ENCODE measurements at places on chromosomes 1 and 21. TPM values are rescaled to one million over a fixed set of nuclear protein-coding genes. Genes with fewer than 3 reads are reported as not detected.

Gene C1QA
- total RNA-seq: not detected

DNA sequence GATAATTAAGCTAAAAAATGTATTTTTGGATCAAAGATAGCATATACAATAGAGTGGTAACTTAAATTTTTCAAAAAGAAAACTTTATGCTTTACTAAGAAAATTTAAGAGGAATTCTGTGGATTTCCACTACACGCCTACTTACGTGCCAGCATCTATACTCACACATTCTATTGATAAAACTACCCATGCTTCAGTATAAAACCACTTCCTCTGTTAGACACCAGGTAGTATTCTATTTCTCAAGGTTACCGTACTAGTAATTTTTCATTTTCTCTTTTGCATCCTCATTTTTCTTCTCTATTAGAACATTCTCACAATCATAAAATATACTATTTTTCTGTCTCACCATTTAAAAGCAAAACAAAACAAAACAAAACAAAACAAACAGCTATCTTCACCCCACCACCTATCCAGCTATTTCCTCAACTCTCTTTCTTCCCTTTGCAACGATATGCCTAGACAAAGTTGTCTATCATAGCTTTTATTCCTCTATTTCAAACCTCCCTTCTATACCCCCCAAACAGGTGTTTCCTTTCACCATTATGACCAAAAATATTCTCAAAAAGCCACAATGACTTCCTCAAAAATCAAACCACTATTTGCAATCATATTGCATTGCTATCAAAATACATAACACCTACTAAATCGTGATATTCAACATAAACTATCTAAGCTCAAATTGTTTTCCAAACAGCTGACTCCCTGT is 1652.0 kb downstream of the MRPL39 start:
- H3K4me3 ChIP-seq: no peak overlapping the region
- no peak overlapping the region for H3K27ac ChIP-seq
- H3K4me1 ChIP-seq: no peaks in the 10 kb centered on the region
- no peak for DNase-seq

GRCh38 chr1:104765085-104765484 is 1015.4 kb downstream of the AMY1C start:
- no peaks in the 10 kb centered on the region for H3K27me3 ChIP-seq
- H3K4me3 ChIP-seq: no peak overlapping the region
- no peak for DNase-seq
- H3K4me1 ChIP-seq: no peaks in the 10 kb centered on the region
- H3K27ac ChIP-seq: no peak overlapping the region
- no peaks in the 10 kb centered on the region for H3K36me3 ChIP-seq

- H3K4me1 ChIP-seq: no peaks in the 10 kb centered on the region
- H3K27me3 ChIP-seq: no peaks in the 10 kb centered on the region
- no peak overlapping the region for H3K27ac ChIP-seq
- H3K36me3 ChIP-seq: no peaks in the 10 kb centered on the region
These were observed 437.6 kb downstream of the TTLL7 start for GRCh38 chr1:83561346-83561745.

- H3K36me3 ChIP-seq: no peaks in the 10 kb centered on the region
- H3K4me3 ChIP-seq: no peak overlapping the region
These were observed 77.7 kb upstream of the RGS4 start for GRCh38 chr1:162991444-162991843.

GRCh38 chr1:66288048-66288447 is 245.9 kb upstream of the SGIP1 start:
- no peaks in the 10 kb centered on the region for H3K4me1 ChIP-seq
- H3K27ac ChIP-seq: no peak overlapping the region
- no peak for DNase-seq
- no peaks in the 10 kb centered on the region for H3K27me3 ChIP-seq

Gene SEC22B
- 18.7 TPM for total RNA-seq

Gene BARHL2
- total RNA-seq: not detected

DNA sequence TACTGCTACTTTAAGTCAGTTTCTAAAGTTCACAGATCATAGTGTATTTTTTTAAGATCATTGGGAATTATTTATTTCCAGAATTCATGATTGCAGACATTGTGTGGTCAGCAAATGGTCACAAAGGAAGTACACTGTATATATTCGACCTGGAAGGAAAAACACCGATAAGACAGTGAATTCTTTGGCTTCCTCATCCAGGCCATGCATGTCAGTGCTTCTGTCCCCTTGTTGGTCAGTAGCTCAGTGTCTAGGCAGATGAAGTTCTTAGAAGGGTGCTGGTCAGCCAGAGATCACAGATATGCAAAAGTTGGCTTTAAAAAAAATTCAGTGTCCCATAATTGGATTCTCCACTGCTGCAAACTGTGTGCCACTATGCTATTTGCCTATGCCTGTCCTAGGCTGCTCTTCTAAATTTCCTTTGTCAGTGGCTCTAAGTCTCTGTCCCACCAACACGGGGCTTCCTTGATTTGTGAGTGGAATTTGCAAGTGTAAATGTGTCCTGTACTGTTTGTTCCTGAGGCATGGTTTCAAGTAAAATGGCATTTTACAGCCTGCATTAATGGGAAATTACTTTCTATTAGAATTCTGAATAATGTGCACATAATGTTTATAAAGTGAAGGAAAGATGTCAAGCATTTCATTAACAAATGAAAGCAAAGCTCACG is 12.0 kb upstream of the VAMP4 start:
- DNase-seq: no peak
- no peaks in the 10 kb centered on the region for H3K4me1 ChIP-seq
- H3K4me3 ChIP-seq: no peak overlapping the region
- H3K36me3 ChIP-seq: no peaks in the 10 kb centered on the region
- H3K27ac ChIP-seq: no peak overlapping the region

DNA sequence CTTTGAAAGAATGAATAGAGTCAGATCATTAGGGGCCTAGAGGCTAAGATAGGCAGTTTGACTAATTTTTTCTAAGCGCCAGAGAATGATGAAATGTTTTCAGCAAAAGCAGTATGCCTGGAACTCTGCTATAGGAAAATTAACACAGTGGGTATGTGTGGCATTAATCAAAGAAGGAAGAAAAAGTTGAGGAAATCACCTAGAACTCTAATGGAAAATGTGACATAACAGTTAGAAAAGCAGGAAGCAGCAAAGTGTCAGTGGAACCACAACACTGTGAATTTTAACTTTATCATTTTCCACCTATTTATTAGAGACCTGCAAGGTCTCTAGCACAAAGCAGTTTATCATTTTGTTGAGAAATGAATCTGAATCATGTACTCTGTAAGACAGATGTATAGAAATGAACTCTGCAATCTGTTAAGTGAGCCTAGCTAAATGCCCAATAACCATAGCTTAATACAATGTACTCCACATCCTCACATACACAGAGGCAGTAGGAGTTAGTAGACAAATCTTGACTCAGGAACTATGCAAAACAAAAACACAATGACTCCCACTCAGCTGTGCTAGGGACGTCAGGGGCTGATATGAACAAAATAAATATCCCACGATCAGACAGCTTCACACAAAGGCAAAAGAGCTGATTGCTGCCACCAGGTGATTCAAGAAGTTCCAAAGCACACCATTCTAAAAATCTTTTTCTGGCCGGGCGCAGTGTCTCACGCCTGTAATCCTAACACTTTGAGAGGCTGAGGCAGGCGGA is 500.7 kb upstream of the NFIA start:
- peaks cover 10% of the 10 kb centered on the region for H3K4me1 ChIP-seq
- DNase-seq: no peak
- H3K27me3 ChIP-seq: no peaks in the 10 kb centered on the region
- no peaks in the 10 kb centered on the region for H3K36me3 ChIP-seq
- peak overlapping the region; percentile 2 for H3K27ac ChIP-seq

Gene ZNHIT6
- 41.2 TPM for total RNA-seq

- H3K27ac ChIP-seq: no peak overlapping the region
- no peak for DNase-seq
- no peak overlapping the region for H3K4me3 ChIP-seq
- peaks cover 5% of the 10 kb centered on the region for H3K36me3 ChIP-seq
These were observed 78.6 kb downstream of the KCNN3 start for GRCh38 chr1:154791292-154792166.

Gene TSPEAR
- not detected for total RNA-seq

DNA sequence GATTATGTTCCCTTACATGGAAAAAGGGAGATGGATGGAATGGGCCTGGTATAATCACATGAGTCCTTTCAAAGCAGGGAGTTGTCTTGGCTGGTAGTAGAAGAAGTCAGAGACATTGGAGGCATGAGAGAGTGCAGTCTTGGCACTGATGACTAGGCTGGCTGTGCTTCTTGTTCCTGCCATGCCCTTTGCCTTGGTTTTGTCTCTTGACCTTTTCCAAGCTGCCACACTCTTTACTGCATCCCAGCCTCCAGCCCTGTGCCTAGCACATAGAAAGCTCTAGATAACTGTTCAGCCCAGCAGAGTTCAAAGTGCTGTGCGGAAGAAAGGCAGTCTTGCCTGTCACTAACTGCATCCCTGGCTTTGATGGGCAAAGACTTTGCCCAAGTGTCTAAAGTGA is 412.6 kb downstream of the PRDM2 start:
- no peak overlapping the region for H3K27ac ChIP-seq
- H3K36me3 ChIP-seq: no peaks in the 10 kb centered on the region
- no peaks in the 10 kb centered on the region for H3K27me3 ChIP-seq

Gene PLCH2
- total RNA-seq: 3.1 TPM

- H3K27ac ChIP-seq: no peak overlapping the region
- no peak overlapping the region for H3K4me3 ChIP-seq
- DNase-seq: no peak
- no peaks in the 10 kb centered on the region for H3K27me3 ChIP-seq
These were observed 73.5 kb upstream of the LRRC7 start for GRCh38 chr1:69494221-69494620.

Gene ACTN2
- total RNA-seq: not detected

Gene KCNA3
- not detected for total RNA-seq

Gene CD48
- total RNA-seq: not detected

Gene OR2T11
- total RNA-seq: not detected

GRCh38 chr1:43994071-43994470 is 2.7 kb downstream of the CCDC24 start:
- no peak overlapping the region for H3K4me3 ChIP-seq
- peaks cover 82% of the 10 kb centered on the region for H3K36me3 ChIP-seq
- H3K27me3 ChIP-seq: no peaks in the 10 kb centered on the region
- DNase-seq: no peak
- peaks cover 31% of the 10 kb centered on the region for H3K4me1 ChIP-seq
- H3K27ac ChIP-seq: no peak overlapping the region

DNA sequence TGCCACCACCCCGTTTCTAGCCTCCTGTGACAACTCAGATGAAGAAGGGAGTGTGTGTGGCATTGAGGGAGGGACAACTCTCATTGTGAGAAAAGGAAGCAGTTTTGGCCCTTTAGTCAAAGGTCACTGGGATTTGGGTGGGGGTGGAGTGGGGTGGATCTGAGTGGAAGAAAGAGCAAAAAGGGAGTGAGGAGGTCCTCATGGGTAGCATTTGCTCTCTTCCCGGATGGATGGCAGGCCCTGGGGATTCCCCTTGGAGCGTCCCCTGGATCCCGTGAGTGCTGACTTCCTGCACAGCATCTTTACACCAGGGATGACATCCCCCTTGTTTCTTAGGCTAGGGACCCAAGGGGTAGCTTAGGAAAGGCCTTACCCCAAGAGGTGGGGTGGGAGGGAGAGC is 460 bp downstream of the SERPINC1 start:
- no peak for DNase-seq
- H3K4me1 ChIP-seq: no peaks in the 10 kb centered on the region
- no peak overlapping the region for H3K27ac ChIP-seq
- H3K27me3 ChIP-seq: peaks cover 9% of the 10 kb centered on the region

DNA sequence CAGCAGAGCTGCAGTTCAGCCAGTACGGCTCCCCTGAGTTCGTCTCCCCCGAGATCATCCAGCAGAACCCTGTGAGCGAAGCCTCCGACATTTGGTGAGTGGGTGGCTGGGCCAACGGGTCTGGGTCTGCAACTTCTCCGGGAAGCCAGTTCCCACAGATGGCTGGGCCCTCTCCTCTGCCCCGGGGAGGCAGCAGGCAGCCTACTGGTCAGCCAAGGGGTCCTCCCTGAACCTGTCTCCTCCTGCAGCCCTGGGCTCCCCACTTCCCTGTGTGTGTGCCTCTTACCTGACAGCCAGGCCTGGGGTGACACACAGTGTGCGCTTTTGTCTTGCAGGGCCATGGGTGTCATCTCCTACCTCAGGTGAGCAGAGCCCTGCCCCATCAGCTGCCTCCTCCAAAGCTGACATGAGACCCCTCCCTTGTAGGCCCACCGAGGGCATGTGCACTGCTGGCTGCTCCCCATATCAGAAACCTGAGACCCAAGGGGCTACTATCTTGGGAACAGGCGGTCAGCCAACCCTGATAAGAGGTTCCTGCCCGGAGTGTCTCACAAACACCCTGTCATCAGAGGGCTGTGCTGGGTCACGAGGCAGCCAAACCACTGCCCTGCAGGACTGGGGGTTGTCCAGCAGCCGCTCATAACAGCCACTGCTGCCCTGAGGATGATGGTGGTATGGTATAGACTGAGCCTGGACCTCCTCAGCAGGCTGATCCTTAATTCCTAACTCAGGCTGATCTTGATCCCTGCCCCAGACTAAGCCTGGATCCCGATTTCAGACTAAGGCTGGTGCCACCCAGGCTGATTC is 37.6 kb downstream of the TRIM11 start:
- H3K4me1 ChIP-seq: peaks cover 16% of the 10 kb centered on the region
- H3K36me3 ChIP-seq: peaks cover 6% of the 10 kb centered on the region
- no peak overlapping the region for H3K27ac ChIP-seq
- no peaks in the 10 kb centered on the region for H3K27me3 ChIP-seq
- H3K4me3 ChIP-seq: no peak overlapping the region

Gene LMOD1
- total RNA-seq: not detected

Gene ACTL8
- total RNA-seq: not detected

GRCh38 chr1:55378582-55378981 is 163.4 kb upstream of the USP24 start:
- no peak overlapping the region for H3K27ac ChIP-seq
- no peak overlapping the region for H3K4me3 ChIP-seq
- H3K4me1 ChIP-seq: no peaks in the 10 kb centered on the region
- no peaks in the 10 kb centered on the region for H3K36me3 ChIP-seq
- no peak for DNase-seq
- H3K27me3 ChIP-seq: no peaks in the 10 kb centered on the region

Gene OR2M3
- not detected for total RNA-seq

Gene PCSK9
- 31.8 TPM for total RNA-seq

DNA sequence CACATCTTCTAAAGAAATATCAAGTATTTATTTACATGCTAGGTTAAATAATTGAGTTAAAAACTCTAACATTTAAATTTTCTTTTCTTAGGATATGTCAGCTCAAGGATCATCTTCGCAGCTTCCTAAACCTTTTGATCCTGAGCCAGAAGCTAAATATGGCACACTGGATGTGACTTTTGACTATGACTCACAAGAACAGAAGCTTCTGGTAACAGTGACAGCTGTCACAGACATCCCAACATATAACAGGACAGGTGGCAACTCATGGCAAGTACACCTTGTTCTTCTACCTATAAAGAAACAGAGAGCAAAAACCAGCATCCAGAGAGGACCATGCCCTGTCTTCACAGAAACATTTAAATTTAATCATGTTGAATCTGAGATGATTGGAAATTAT is 132.7 kb upstream of the SERTAD4 start:
- H3K27ac ChIP-seq: no peak overlapping the region
- H3K27me3 ChIP-seq: no peaks in the 10 kb centered on the region
- H3K4me3 ChIP-seq: no peak overlapping the region
- H3K36me3 ChIP-seq: no peaks in the 10 kb centered on the region
